GM04504 (cell line): ENCODE measurements at places on chromosomes 12 and 14.
A peak's percentile ranks its signal among the peaks of the same experiment; 100 is the strongest.

DNA sequence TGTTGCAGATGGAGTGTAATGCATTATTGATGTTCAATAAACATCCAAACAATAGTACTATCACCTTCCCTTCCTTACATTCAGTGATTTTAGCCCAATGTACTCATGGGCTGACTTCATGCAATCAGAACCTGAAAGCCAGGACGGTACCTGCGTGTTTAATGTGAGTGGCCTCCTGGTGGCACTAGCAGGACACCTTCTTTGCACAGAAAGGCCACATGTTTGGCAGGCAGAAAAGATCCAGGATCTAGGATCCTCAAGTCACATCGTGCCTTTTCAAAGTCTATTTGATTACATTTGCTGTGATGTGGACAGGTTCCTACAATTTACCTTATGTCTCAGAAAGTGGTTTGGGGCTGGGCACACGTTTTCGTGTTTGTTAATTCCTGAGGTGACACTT is 82.9 kb downstream of the NEDD1 start:
- no peak for DNase-seq

GRCh38 chr12:9244894-9245293 is 36.7 kb upstream of the PZP start:
- DNase-seq: no peak

- peak; percentile 24 for DNase-seq
Measured at GRCh38 chr12:50862316-50862715, 19.6 kb downstream of the TMPRSS12 start.

- DNase-seq: no peak
Measured at GRCh38 chr14:41607304-41607775, 664 bp downstream of the LRFN5 start.

DNA sequence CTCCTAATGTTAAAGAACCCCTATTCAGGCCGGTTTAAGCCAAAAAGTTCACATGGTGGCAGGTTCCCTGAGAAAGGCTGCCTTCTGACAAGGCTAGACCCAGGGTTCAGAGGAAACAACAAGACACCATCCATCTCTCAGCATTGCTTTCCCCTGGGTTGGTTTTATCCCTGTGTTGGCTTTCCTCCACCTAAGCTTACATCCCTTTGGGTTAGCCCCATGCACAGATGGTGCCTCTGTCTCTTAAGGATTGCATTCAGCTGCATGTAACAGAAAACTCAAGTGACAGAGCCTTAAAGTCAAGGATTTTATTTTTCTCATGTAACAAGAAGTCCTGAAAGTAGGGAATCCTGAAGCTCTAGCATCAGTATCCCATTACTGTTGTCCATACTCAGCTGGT is 42.8 kb upstream of the RIN3 start:
- DNase-seq: no peak

DNA sequence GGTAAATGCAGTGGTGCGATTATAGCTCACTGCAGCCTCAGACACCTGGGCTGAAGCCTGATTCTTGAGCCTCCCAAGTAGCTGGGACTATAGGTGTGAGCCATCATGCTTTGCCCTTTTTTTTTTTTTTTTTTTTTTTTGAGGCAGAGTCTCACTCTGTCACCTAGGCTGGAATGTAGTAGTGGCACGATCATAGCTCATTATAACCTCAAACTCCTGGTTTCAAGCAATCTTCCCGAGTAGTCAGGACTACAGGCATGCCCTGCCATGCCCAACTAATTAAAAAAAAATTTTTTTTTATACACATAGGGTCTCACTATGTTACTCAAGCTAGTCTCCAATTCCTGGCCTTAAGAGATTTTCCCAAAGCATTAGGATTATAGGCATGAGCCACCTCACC is 6.9 kb downstream of the ATP2A2 start:
- DNase-seq: no peak

DNA sequence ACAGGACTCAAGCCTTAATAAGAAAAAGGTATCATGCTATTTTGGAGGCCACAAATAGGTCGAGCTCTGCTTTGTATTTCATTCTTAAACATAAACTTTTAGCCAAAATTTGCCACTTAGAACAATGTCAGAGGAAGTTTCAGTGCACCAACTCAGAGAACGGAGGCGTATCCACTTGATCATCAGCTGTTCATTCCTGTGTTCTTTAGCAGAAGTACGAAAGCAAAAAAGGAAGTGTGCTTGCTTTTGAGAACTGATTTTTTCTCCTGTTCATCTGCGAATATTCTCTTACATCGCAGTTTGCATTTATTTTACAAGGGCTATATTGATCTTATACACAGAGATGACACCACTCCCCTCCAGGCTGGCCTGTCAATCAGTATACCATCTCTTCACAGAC is 188.6 kb upstream of the SOX5 start:
- no peak for DNase-seq

GRCh38 chr14:101352567-101352966 is 208.7 kb upstream of the DIO3 start:
- no peak for DNase-seq

DNA sequence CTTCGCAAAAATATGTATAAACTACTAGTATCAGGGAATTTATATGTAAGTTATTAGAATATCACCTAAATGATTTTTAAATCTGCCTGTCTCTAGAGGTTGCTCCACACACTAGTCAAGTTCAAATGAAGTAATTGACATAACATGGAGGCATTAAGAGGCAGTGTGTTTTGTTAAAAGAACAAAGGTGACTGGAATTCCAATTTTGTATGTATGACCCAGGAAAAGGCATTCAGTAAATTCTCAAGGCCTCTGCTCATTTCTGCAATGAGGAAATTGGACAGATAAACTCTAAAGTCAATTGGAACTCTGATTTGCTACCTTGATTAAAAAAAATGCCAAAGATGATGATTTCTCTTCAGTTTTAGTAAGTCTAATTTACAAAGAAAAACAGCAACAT is 117.1 kb downstream of the NAV3 start:
- DNase-seq: no peak

DNA sequence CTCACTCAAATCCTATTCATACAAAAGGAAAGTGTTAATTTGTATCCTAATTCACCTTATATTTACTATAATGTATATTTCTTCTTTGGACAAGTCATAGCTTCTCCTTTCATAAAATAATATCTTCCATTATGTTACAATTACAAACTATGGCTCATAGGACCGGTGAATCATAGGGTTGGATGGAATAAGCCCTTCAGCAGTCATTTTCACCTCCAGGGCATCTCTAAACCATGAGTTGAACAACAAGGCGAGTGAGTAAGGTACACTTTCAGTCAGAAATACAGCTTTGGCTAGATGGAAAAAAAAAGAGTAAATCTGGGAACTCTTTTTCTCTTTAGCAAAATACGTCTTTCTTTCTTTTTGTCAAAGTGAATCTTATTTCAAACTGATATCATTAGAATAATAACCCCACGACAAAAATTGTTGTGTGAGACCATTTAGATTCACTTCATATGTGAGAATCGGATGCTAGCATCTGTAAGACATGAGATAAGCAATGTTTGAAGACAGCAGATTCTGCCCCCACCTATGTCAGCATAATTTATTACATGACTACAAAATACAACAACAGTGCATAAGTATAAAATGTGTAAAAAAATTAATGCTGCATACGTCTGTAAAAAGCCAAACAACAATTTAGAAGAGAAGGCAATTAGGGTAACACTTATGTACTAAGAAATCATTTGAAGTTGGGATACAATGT is 184.4 kb upstream of the SLC38A2 start:
- DNase-seq: peak; percentile 71

GRCh38 chr14:62002642-62003041 is 240.4 kb downstream of the SNAPC1 start:
- DNase-seq: no peak

GRCh38 chr12:52260361-52261207 is 13.9 kb upstream of the KRT86 start:
- DNase-seq: no peak

DNA sequence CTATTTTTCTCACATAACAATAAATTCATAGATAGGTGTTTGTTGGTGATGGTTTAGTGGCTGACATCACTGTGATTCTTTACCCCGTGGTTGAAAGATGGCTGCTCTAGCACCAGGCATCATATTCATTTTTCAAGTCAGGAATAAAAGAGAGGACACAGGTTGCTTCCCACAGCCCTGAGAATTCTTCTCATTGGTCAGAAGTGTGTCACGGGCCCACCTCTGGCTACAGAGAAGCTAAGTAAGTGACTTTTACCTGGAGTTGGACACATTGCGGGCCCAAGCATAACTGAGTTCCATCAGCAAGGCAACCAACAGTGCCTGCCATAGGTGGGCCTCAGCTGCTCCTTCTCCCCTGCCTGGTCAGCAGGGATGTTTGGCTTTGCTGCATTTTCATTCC is 27.6 kb upstream of the FGF23 start:
- DNase-seq: no peak

- no peak for DNase-seq
Measured at GRCh38 chr12:120984351-120984898, 6.1 kb downstream of the HNF1A start.

GRCh38 chr12:401235-402028 is at the start of gene CCDC77:
Gene CCDC77 (plus strand): TSS chr12:401644. CDS start chr12:409384, 7,740 bp downstream.
- DNase-seq: peak; percentile 84

GRCh38 chr14:94121485-94121884 is 7.9 kb downstream of the IFI27L2 start:
- DNase-seq: no peak

GRCh38 chr14:51607711-51608110 is 44.0 kb upstream of the FRMD6 start:
- peak; percentile 97 for DNase-seq

DNA sequence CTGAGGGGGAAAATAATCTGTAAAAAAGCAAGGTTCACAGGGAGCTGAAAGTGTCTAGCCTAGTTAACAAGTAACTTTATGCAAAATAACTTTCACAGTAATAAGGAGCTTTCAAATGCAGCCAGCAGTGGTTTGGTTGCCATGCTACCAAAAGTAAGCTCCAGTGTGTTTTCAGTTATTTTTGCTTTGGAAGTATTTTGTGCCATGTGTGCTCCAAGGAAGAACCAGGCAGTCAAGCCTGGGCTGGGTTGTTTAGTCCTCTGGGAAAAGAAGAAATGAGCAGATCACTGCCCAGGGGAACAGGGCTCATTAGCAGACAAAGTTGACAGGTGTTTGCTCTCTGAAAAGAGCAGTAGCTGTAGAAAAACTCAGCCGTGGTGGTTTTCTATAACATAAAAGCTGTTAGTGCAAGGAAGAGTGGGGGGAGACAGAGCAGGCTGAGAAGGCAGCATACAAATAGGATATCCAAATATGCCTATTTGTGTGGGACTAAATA is 92.8 kb upstream of the TMTC2 start:
- DNase-seq: no peak

- peak; percentile 93 for DNase-seq
Measured at GRCh38 chr14:68779761-68780323, 13.0 kb downstream of the ZFP36L1 start.

DNA sequence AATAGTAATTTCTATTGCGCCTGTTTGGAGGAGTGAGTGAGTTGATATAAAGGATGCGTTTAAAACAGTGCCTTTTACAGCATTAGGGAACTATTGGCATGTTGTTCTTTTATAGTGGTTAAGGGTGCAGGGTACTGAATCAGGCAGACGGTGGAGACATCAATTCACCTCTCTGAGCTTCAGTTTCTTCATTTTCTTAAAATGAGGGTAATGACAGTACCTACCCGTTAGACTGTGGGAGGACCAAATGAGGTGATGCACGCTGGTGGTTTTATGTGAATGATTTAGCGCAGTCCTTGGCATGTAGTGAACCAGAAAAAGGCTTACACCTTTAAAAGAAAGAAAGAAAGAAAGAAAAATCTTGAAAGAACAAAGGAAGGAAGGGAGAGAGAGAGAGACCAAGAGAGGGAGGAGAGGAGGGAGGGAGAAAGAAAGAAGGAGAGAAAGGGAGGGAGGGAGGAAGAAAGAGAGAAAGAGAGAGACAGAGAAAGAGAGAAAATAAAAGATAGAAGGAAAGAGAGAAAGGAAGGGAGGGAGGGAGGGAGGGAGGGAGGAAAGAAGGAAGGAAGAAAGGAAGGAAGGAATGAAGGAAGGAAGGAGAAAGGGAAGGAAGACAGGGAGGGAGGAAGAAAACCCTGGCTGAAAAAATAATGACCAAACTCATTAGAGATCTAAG is 22.2 kb upstream of the CCND2 start:
- no peak for DNase-seq

- DNase-seq: no peak
Measured at GRCh38 chr12:131789638-131790037, 38.6 kb upstream of the MMP17 start.

DNA sequence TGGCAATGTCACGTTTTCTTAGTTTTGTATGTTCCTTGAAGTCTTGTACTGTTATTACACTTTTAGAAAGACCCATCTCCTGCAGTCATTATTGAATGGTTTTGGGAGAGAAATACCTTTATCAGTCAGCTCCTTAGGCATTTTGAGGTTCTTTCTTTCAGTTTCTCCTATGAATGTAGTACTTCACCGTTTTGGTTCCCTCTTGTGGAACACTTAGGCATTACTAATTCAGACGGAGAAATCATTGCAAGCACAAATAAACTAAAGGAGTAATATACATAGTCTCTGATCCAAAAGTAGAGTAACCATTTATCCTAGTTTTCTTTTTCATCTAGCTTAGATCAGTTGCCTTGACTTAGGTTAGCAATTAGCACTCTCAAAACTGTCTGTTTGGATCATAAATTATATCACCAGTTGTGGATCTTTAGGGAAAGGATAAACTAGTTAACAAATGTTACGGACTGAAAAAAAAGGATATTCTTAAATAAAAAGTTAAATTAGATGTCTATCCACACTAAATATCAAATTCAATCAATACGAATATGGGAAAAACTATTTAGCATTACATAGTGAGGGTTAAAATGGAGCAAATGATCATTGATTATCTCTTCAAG is 1538.3 kb upstream of the SEL1L start:
- no peak for DNase-seq

DNA sequence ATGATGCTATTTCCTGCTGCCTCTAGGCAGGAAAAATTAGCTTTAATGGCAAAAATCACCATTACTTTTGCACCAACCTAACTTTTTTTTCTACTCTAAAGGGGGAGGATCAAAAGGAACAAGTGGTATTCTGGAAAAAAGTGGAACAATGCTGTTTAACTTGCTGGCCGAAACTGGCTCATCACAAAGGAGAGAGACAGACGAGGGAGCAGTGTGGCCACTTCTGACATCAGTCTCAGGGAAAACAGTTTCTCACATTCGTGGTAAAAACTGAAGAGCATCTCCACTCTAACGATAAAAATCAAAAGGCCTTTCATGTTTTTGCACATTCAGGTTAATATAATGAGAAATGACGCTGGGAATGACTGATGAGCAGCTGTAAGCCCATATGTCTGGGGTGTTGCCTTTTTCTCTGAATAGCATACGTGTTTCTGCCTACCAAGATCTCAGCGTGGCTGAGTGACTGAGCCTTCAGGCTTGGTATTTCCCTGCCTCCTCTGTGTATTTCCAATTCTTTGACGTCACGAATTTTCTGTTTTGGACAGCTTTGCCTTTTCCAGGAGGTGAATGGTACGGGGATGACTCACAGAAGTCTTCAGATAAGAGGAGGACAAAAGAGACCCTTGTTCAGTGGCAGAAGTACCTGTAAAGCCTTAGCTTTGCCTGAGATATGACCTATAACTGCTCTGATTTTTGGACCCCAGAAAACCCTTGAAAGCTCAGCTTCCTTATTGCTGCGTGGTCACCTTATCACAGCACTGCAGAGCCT is 358.8 kb downstream of the GLT1D1 start:
- DNase-seq: no peak

- DNase-seq: no peak
Measured at GRCh38 chr14:28780843-28781820, 14.5 kb downstream of the FOXG1 start.
